ENCODE measurements at places on chromosomes 3 and 15.

DNA sequence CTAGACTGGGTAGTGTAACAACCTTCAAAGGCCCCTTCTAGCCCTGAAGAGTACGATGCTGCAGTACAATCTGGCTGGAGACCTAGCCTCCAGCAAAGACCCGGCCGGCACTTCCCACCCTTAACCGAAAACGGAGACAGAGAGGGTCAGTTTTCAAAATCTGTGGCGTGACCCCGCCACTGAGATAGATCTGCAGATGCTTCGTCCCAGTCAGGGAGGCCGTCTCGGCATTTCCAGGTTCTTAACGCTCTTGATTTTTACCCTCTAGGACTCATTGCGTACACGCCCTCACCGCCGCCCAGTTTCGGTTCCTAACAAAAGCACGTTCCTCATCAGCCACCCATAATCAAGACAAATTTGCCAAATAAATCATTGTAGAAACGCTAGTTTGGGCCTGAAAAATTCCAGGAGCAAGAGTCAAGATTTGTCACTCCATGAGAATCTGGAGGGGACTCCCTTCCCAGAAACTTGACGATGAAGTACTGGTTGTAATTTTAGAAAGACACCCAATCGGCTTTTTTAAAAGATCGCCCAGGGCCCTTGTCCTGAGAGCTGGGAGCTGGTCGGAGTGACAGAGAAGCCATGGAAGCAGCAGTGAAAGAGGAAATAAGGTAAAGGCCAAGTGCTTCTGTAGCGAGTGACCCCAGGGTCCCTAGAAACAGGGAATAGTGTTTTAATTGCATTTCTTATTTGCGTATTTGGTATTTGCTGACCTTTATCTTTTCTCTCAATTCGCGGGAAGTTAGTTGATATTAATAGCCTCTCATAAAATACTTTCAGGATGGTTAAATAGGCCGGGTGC, 868 bp upstream of the TMEM87A start:
- H3K4me3 ChIP-seq: peak overlapping the region; percentile 65
- no peaks in the 10 kb centered on the region for H3K36me3 ChIP-seq
- peak; percentile 8 for DNase-seq
- H3K4me1 ChIP-seq: peaks cover 22% of the 10 kb centered on the region
- H3K27ac ChIP-seq: peak overlapping the region; percentile 99

DNA sequence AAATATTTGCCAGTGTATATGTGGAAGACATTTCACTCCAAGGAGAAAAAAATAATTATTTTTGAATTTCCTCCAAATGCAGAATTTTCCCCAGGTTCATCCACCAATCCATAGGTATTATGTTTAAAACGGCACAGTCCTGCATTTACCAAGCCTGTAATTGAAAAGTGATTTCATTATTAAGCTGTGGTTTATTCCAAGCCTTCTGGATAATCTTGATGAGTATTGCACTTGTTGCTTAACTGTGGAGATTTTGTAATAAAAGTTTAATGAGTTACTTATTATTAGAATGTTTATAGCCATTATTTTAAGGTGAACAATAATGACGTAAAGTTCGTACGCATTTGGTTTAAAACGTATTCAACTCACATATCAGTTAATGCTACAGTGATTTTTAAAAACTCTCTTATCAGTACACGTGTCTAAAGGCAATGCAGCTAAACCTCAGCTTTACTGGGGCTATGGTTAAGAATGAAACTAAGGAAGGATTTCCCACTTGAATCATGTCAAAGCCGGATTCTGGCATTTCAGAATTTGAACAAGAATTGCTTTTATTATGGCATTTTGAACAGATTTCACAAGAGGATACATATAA, 283.9 kb downstream of the MECOM start:
- H3K4me3 ChIP-seq: no peak overlapping the region
- H3K4me1 ChIP-seq: no peaks in the 10 kb centered on the region
- H3K27ac ChIP-seq: no peak overlapping the region
- no peak for DNase-seq

DNA sequence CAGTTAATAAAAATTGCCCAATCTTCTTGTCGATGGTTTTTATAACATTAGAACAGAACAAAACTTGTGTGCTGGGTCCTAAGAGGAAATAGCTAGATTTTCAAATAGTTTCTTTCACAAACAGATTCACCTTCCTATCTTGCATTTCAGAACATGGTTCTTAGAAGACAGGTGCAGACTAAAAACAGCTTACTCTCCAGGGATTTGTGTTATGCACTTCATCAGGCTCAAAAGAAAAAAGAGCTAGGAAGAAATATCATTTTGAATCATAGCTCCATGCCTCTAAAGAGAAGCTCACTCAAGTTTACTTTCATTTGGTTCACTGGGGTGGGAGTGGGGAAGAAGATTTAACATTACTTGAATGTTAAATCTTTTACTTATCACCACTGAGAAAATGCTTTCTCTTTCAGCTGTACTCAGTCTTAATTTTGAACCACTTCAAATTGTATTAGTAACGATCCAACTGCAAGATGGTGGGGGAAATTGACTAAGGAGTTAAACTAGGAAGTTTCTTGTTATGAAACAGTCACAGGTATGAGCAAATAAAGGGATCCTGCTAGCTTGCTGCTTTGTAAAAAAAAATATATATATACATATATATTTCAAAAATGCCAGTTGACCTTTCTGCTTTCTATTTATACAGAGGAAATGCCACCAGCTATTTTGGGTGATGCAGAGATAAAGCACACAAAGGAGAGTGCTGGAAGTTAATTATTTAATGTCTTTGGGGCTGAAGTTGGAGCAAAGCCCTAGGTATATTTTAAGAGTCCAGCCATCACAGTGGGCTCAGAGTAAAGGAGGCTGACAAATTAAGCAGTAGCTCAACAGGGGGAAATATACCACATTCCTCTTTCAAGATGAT, 28.3 kb upstream of the NUDT16 start:
- H3K27ac ChIP-seq: no peak overlapping the region
- H3K36me3 ChIP-seq: no peaks in the 10 kb centered on the region
- DNase-seq: no peak
- no peak overlapping the region for H3K4me3 ChIP-seq
- H3K27me3 ChIP-seq: no peaks in the 10 kb centered on the region
- peaks cover 8% of the 10 kb centered on the region for H3K4me1 ChIP-seq

DNA sequence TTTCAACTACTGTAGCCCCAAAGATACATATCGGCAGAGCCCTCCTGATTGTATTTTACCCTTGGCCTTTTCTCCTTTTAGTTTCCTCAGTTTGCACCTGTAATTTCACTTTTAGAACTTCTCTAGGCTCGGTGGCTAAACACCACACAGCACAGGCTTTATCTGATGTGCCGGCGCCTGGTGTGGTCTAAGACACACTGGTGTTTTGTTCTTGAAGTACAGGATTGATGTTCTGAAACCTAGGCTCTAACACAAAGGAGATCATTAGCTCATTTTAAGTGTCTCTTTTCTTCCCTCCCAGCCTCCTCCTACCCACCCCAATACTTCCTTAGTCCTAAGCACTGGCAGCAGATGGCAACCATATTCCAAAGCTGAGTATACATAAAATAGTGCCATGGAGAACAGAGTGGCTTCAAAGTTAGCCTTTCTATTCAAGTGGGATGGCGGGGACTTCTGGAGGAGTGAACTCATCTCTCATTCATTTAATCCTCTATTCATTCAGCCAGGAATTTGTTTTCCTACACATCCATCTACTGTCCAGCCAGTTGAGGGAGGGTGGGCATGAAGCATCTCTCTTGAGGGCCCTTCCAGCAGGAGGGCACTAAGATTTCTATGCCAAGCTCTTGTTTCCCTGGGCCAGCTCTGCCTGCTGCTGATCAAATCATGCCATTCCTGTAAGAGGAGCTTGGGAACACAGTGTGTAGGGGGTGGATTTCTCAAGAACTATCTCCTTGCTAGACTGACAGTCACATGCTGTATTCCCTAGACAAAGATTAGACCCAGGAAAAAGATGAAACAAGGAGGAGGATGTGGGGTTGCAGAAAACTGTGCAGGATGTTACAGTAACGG, 71.2 kb downstream of the TIGIT start:
- H3K36me3 ChIP-seq: no peaks in the 10 kb centered on the region
- H3K27me3 ChIP-seq: no peaks in the 10 kb centered on the region
- no peak for DNase-seq
- peaks cover 24% of the 10 kb centered on the region for H3K4me1 ChIP-seq
- no peak overlapping the region for H3K27ac ChIP-seq

- no peak overlapping the region for H3K27ac ChIP-seq
- H3K36me3 ChIP-seq: no peaks in the 10 kb centered on the region
- peaks cover 19% of the 10 kb centered on the region for H3K4me1 ChIP-seq
- DNase-seq: no peak
- peaks cover 100% of the 10 kb centered on the region for H3K27me3 ChIP-seq
Measured at GRCh38 chr15:89410039-89410435, 75.4 kb upstream of the POLG start.

DNA sequence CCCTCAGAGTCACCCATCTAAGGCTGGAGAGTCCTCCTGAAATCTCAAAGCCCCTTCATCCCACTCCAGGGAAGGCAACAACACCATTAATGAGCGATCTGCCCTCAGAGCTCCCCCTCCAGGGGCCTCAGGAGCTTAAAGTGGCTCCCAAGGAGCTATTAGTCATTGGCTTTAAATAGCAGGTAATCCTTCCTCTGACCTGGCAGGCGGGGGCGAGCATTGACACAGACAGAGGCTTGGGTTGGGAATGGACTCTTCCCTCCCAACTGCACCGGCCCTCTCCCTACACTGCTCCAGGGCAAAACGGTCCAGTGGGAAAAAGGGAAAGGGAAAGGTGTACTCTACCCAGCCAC, 1.4 kb downstream of the MFGE8 start:
- H3K27me3 ChIP-seq: no peaks in the 10 kb centered on the region
- peak overlapping the region; percentile 91 for H3K4me3 ChIP-seq
- peak overlapping the region; percentile 92 for H3K27ac ChIP-seq
- H3K36me3 ChIP-seq: peaks cover 2% of the 10 kb centered on the region
- H3K4me1 ChIP-seq: peaks cover 40% of the 10 kb centered on the region
- no peak for DNase-seq

GRCh38 chr3:131526801-131527347, 24.1 kb upstream of the MRPL3 start:
- DNase-seq: no peak
- no peak overlapping the region for H3K27ac ChIP-seq
- H3K4me1 ChIP-seq: no peaks in the 10 kb centered on the region
- peaks cover 41% of the 10 kb centered on the region for H3K27me3 ChIP-seq
- H3K4me3 ChIP-seq: peak overlapping the region; percentile 28

DNA sequence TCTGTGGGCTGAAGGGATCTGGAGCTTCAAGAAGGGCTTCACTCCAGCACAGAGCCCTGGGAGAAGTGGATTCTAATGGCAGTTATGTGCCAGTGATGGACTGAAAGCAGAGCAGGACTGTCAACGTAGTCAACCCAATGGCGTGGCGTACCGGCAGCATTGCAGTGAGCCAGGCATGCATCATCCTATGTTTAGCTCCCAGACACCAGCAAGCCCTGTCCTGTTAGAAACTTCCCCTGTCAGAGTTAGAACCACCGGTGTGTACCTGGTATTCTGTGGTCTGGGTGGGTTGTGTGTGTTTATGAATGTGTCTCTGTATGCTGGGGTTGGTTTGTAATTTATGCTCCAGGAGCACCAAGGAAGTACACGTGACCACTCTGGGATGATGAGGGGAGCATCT, 86.3 kb downstream of the CLSTN2 start:
- peaks cover 25% of the 10 kb centered on the region for H3K4me1 ChIP-seq
- no peaks in the 10 kb centered on the region for H3K27me3 ChIP-seq
- H3K36me3 ChIP-seq: no peaks in the 10 kb centered on the region
- no peak overlapping the region for H3K27ac ChIP-seq
- no peak for DNase-seq

DNA sequence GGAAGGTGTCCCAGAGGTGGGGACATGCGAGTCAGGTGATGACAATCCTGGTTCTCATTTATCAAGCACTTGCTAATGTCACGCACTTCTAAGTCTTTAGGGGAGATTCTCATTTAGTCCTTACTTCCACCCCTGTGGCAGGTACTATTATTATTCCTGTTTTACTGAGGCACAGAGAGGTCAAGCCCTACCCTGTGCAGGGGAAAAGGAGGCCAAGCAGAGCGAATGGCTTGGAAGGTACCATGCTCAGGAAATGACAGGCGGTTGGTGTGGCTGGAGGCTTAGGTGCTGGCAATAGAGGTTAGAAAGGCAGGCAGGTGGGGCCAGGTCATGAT, 268.9 kb downstream of the UACA start:
- H3K4me3 ChIP-seq: no peak overlapping the region
- peaks cover 40% of the 10 kb centered on the region for H3K4me1 ChIP-seq
- no peaks in the 10 kb centered on the region for H3K36me3 ChIP-seq
- DNase-seq: no peak
- H3K27me3 ChIP-seq: no peaks in the 10 kb centered on the region

GRCh38 chr15:50828610-50829206, 63.2 kb upstream of the SPPL2A start:
- no peaks in the 10 kb centered on the region for H3K4me1 ChIP-seq
- H3K36me3 ChIP-seq: no peaks in the 10 kb centered on the region
- H3K27me3 ChIP-seq: no peaks in the 10 kb centered on the region
- H3K4me3 ChIP-seq: no peak overlapping the region
- no peak for DNase-seq

DNA sequence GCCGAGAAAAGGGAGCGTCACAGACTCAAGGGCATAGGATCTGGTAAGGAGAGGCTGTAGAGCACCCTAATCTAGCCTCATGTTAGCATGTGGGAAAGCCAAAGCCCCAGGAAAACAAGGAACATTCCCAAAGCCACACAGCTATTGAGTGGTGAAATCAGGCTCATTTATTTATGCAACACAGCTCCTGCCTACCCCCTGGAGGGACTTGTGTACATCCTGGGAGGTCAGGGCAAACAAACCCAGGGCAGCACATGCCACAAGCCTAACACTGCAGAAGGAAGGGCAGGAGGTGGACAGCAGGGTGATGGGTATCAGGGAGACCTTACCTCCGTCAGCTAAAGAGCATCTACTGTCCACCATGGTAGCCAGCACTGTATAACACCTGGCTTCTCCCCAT, 283.5 kb downstream of the RPLP1 start:
- H3K27me3 ChIP-seq: no peaks in the 10 kb centered on the region
- H3K4me1 ChIP-seq: no peaks in the 10 kb centered on the region
- H3K36me3 ChIP-seq: no peaks in the 10 kb centered on the region

- no peak for DNase-seq
- H3K27me3 ChIP-seq: no peaks in the 10 kb centered on the region
- H3K4me1 ChIP-seq: peaks cover 55% of the 10 kb centered on the region
Measured at GRCh38 chr3:143814443-143814889, 33.8 kb downstream of the SLC9A9 start.

- peak overlapping the region; percentile 75 for H3K4me3 ChIP-seq
- no peak for DNase-seq
- H3K27ac ChIP-seq: peak overlapping the region; percentile 89
- peaks cover 2% of the 10 kb centered on the region for H3K36me3 ChIP-seq
- no peaks in the 10 kb centered on the region for H3K27me3 ChIP-seq
Measured at GRCh38 chr3:9947025-9947995, 4.9 kb downstream of the PRRT3 start.
